ENCODE measurements at places on chromosomes 12 and 14.

DNA sequence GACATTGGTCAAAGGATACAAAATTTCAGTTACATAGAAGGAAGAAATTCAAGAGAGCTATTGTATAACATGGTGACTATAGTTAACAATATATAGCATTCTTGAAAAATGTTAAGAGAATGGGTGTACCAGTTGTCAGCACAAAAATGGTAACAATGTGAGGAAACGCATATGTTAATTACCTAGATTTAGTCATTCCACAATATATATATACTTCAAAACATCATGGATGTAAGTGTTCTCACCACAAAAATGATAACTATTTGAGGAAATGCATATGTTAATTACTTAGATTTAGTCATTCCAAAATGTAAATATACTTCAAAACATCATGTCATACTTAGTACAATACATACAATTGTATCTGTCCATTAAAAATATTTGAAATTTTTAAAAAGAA is 540.4 kb upstream of the MGAT4C start:
- DNase-seq: no peak

DNA sequence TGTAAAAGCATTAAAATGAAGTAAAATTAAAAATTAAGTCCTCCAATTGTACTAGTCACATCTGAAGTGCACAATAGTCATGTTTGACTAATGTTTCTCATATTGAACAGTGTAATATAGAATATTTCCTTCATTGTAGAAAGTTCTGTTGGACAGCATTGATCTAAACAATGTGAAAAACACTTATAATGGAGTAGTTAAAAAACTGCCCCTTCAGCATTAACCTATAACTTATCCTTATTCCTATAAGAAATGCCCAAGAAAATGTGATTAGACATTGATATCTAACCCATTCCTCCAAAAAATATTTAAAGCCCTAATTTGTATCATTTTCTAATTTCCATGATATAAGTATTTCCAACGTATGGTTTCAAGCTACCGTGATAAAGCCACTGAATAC is 210.7 kb downstream of the RASSF9 start:
- DNase-seq: no peak

- DNase-seq: no peak
Measured at GRCh38 chr14:101947577-101947903, 16.8 kb upstream of the DYNC1H1 start.

DNA sequence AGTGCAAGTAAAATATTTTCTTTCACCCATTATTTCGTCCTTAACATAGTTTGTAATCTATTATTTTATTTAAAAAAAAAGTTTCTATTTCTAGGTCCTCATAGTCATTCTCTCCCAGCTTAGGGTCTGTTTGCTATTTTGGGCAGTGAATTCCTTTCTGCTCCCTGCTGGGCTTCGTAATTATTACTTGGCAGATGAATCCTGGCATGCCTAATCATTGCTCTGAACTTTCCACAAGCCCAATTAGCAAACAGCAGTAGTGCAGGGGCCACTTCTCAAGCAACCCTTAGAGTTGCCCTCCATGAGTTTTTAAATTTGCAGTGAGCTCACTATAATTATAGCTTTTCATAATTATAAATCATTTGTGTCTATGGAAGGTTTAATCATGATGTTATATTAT is 1378.3 kb upstream of the SEL1L start:
- no peak for DNase-seq

DNA sequence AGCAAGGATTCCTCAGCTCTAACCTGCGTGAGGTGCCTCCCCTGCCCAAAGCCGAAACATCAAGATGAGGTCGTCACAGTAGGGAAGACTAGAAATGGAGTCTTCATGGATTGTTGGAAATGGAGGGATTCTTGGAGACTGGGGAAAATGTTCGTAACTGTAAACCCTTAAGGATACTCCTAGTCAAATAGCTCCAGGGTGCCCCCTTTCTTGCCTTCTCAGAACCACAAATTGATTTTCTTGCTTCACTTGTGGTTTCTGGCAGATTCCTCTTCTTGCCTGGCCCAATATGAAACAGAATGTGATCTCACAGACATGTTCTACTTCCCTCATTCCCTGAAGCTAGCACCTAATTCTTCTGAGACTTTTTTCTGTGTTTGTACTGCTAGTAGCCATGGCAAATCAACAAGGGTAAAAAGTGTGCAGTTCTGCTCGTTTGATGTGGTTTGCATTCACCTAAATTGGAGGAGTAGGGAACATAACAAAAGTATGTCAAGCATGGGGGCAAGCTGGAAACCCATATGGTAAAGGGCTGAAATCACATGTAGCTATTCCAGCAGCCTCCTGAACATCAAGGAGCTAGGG is 332.0 kb downstream of the PAWR start:
- DNase-seq: no peak

GRCh38 chr14:95196268-95196667 is 38.9 kb upstream of the DICER1 start:
- no peak for DNase-seq

GRCh38 chr12:70180130-70180529 is 63.1 kb upstream of the CNOT2 start:
- no peak for DNase-seq

- no peak for DNase-seq
Measured at GRCh38 chr14:100332797-100333196, 9.7 kb downstream of the SLC25A47 start.

GRCh38 chr12:117100851-117101673 is 1.8 kb upstream of the TESC start:
- no peak for DNase-seq

DNA sequence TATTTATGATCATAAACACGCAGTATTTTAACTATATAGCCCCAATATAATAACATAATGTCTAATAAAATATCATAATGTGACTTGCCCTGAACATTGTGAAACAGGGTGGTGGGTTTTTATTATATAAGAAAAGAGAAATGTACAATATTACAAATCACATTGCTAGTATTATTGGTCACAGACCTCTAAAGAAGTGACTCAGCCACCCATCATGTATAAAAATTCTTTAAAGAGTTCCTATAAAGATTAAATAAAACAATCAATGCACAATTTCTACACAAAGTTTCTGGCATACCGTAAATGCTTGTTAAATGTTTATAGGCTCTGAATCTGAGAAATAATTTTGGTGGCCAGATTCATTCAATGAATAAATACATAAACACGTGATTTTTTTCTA is 28.9 kb downstream of the ABCC9 start:
- DNase-seq: no peak

- no peak for DNase-seq
Measured at GRCh38 chr12:111664961-111665865, 20.5 kb downstream of the BRAP start.

- no peak for DNase-seq
Measured at GRCh38 chr12:6263931-6264330, 46.6 kb upstream of the PLEKHG6 start.
